ENCODE measurements at places on chromosomes 4 and X.

DNA sequence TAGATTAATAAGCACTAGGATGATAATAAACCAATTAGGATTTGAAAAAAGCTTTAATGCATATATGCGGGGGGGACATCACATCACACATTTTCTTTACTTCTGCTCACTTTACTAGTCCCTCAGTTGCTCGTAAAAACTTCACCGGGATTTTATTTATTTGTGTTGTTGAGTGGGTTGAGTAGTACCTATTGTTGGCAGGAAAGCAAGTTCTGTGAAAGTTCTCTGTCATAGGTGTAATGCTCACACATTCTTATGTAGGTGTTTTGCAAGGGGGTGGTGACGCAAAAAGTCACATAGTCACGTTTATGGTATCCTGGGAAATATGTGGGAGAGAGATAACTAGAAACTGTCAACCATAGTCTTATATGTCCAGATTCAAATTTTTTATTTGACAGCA is 65.3 kb downstream of the PDLIM5 start:
- no peak for DNase-seq

DNA sequence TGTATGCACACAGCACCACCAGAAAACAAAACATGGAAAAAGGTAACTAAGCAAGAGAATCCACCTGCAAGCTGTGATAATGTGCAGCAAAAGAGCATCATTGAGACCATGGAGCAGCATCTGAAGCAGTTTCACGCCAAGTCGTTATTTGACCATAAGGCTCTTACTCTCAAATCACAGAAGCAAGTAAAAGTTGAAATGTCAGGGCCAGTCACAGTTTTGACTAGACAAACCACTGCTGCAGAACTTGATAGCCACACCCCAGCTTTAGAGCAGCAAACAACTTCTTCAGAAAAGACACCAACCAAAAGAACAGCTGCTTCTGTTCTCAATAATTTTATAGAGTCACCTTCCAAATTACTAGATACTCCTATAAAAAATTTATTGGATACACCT is 90.2 kb downstream of the TET2 start:
- DNase-seq = no peak

GRCh38 chr4:181647396-181648147 is 595.6 kb upstream of the TENM3 start:
- no peak for DNase-seq

- no peak for DNase-seq
These were observed 1057.9 kb downstream of the FAT4 start for GRCh38 chr4:126372634-126373033.

DNA sequence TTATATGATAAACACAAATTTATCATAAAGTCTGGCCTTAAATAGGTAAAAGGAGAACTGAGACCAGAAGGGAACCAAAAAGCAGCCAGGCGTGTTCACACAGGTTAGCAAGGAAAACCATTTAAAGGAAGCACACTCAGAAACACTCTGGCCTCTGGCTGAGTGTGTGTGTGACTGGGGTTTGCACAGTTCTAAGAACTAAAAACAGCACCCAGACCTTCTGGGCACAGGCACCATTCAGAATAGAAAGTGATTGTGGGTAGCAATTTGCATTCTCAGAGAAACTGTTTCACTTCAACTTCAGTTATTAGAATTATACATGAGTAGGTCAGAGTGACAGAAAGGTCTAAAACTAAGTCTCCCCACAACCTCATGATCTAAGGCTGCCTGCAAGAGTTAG is 10.0 kb downstream of the GPR82 start:
- no peak for DNase-seq

GRCh38 chr4:23923840-23924239 is 34.0 kb upstream of the PPARGC1A start:
- DNase-seq = no peak
